ENCODE measurements at places on chromosomes 1 and 21.
A peak's percentile ranks its signal among the peaks of the same experiment; 100 is the strongest.

- no peak for DNase-seq
Measured at GRCh38 chr1:34792868-34793727, at the start of gene GJA4. Gene GJA4, plus strand, starts transcription at chr1:34792999. Its CDS starts 1,215 bp downstream, at chr1:34794214.

- DNase-seq, result peak; percentile 57
Measured at GRCh38 chr1:34742667-34743270, 12.1 kb upstream of the GJB5 start.

GRCh38 chr1:62070384-62071011 lies 124.2 kb upstream of the L1TD1 start:
- no peak for DNase-seq

GRCh38 chr1:19124273-19124672 lies 85.8 kb downstream of the UBR4 start:
- DNase-seq, result no peak

GRCh38 chr1:47644212-47644573 lies 206.3 kb downstream of the FOXD2 start:
- no peak for DNase-seq

- no peak for DNase-seq
Measured at GRCh38 chr1:15196807-15197530, 43.4 kb downstream of the TMEM51 start.

- DNase-seq, result no peak
Measured at GRCh38 chr21:36482673-36483072, 2.8 kb upstream of the CLDN14 start.

- no peak for DNase-seq
Measured at GRCh38 chr1:1165485-1165884, 8.2 kb upstream of the TTLL10 start.

GRCh38 chr21:25858325-25858724 lies 123.6 kb downstream of the GABPA start:
- no peak for DNase-seq

- DNase-seq, result no peak
Measured at GRCh38 chr1:12302798-12303447, 73.1 kb downstream of the VPS13D start.

All from stimulated activated naive CD4-positive, alpha-beta T cell treated with Interleukin-2 at 50 U/mL for 16 hours (primary cell).